Mononuclear cell (primary cell): ENCODE measurements at places on chromosomes 5 and 9. TPM values are rescaled to one million over a fixed set of nuclear protein-coding genes. Genes with fewer than 3 reads are reported as not detected.

Gene SOHLH1
- total RNA-seq: not detected

Gene GPR151
- total RNA-seq: not detected

Gene MARVELD2
- 0.10 TPM for total RNA-seq

Gene CDC25C
- 1.2 TPM for total RNA-seq

Gene CARD9
- 8.5 TPM for total RNA-seq

Gene RPL12
- 2,145 TPM for total RNA-seq

Gene TPPP
- total RNA-seq: 0.84 TPM

Gene SPINK1
- total RNA-seq: 0.21 TPM

Gene SPTLC1
- 44.0 TPM for total RNA-seq

Gene AFF4
- total RNA-seq: 83.2 TPM

Gene ARHGEF37
- total RNA-seq: not detected
